ENCODE measurements at places on chromosomes 6 and 20.

DNA sequence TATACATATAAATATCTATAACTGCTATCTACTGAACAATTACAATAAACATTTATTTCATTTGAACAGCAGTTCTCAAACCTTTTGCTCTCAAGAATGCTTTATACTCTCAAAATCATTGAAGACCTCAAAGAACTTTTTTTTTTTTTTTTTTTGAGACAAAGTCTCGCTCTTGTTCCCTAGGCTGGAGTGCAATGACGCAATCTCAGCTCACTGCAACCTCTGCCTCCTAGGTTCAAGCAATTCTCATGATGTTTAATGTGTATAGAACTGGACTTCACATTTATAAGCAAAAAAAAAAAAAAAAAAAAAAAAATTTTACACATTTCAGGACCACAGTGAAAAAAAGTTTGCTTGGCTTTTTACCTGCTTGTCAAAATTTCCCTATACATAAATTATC, 11.7 kb downstream of the UBE2V1 start:
- DNase-seq: no peak

- no peak for DNase-seq
Measured at GRCh38 chr6:46215213-46215612, 44.4 kb upstream of the ENPP5 start.

DNA sequence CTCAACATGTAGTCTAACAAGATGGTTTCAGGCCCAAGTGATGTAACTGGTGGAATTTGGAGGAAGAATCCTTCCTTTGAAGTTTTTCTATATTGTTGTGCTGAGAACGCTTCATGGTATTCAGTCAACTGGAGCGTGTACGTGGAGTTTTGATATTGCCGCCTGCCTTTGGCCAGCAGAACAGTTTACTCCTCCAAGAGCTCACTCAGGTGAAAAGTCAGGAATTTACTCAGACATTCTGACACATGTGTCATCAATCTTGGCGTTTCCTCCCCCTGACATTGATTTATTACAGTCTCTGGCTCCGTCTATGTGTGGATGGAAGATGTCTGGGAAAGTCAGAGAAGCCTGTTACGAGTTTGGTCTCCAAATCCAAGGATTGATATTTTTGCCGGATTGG, 19.0 kb upstream of the TGM2 start:
- no peak for DNase-seq

- DNase-seq: no peak
Measured at GRCh38 chr6:42448391-42448790, 3.3 kb downstream of the TRERF1 start.

GRCh38 chr6:99132026-99132635, 184.4 kb upstream of the FBXL4 start:
- no peak for DNase-seq

GRCh38 chr6:29678114-29678513, 2.8 kb downstream of the ZFP57 start:
- DNase-seq: no peak

GRCh38 chr6:108960601-108961000, 112.4 kb downstream of the ARMC2 start:
- no peak for DNase-seq

Data from stimulated activated CD4-positive, alpha-beta T cell treated with anti-CD3 and anti-CD28 coated beads, Interleukin-12 subunit alpha, Interleukin-12 subunit beta, amount 100 ng/mL, for 4 hours (primary cell).